ENCODE measurements at places on chromosomes 1 and 21.

DNA sequence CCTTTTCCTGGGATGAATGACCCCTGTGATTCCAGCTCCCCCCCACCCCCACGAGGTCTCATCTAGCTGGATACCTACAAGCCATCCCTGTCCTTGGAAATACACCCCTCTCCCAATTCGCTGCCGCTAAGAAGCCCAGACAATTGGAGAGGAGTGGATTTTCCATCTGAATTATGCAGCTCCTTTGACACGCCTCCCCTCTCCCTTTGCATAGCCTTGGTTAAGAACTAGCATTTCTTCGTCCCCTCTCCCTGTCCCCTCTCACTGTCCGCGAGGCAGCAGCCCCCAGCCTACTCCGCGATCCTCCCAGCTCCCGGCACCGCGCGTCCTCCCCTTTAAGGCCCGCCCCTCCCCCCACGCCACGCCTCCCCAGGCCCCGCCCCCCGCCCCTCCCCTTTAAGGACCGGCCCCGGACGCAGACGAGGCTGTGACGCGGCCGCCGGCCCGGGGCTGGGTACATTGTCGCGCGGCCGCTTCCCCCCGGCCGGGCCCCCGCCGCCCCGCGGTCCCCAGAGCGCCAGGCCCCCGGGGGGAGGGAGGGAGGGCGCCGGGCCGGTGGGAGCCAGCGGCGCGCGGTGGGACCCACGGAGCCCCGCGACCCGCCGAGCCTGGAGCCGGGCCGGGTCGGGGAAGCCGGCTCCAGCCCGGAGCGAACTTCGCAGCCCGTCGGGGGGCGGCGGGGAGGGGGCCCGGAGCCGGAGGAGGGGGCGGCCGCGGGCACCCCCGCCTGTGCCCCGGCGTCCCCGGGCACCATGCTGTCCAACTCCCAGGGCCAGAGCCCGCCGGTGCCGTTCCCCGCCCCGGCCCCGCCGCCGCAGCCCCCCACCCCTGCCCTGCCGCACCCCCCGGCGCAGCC is at the start of gene MAPKAPK2:
Gene MAPKAPK2 (plus strand): TSS at position 428 of the 856 bp plus-strand sequence. CDS start 325 bp downstream, at position 753.
- peak; percentile 99 for DNase-seq

GRCh38 chr1:162732566-162733335 is 57.8 kb upstream of the HSD17B7 start:
- DNase-seq: no peak

- no peak for DNase-seq
Observed at GRCh38 chr21:42366292-42367010, at the start of gene TFF1. TSS of gene TFF1 (minus strand) at chr21:42366535. CDS start at chr21:42366495, 40 bp downstream.

GRCh38 chr1:193657552-193657951 is 471.1 kb upstream of the B3GALT2 start:
- DNase-seq: no peak

- no peak for DNase-seq
Observed at GRCh38 chr1:230632273-230632873, 9.9 kb upstream of the COG2 start.

DNA sequence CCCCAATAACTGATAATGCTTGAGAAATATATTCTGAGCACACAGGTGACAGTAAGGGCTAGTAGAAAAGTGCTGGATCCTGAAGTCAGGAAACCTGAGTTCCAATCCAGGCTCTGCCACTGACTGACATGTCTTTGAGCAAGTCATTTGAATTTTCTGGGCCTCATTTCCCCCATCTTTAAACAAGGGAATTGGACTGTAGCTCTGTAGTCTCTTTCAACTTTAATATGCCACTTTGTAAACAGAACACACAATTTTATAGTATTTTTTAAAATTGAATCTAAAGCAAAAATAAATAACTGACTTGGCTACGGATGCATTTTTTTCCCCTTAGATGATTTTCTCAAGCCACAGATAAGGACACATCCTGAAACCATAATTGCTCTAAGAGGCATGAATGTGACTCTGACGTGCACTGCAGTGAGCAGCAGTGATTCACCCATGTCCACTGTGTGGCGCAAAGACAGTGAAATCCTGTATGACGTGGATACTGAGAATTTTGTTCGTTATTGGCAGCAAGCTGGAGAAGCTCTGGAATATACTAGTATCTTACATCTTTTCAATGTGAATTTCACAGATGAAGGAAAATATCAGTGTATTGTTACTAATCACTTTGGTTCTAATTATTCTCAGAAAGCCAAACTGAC is 37.0 kb downstream of the LRIG2 start:
- no peak for DNase-seq
